ENCODE measurements at places on chromosomes 3 and 15.

GRCh38 chr15:46251903-46252302 lies 617.1 kb downstream of the SQOR start:
- DNase-seq: no peak

GRCh38 chr3:9352917-9353752 lies 9.7 kb upstream of the THUMPD3 start:
- peak; percentile 41 for DNase-seq

DNA sequence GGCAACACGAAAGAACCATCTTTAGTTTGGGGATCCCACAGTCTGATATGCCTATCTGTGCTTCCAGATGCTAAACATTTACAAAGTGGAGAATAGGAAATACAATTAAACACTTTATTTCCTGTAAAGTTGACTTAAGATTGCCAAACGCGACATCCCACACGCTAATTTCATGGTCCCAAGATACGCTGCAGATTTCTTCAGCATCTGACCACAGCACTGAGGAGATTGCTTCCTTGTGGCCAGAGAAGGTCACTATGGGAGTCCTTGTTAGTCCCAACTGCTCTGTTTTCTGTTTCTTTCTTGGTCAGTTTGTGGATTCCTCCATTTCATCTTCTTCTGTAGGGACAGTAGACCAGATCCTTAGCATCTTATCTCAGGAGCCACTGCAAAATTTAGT lies 43.3 kb downstream of the ASB7 start:
- DNase-seq: no peak

GRCh38 chr15:44603126-44603525 lies 60.3 kb downstream of the SPG11 start:
- no peak for DNase-seq

DNA sequence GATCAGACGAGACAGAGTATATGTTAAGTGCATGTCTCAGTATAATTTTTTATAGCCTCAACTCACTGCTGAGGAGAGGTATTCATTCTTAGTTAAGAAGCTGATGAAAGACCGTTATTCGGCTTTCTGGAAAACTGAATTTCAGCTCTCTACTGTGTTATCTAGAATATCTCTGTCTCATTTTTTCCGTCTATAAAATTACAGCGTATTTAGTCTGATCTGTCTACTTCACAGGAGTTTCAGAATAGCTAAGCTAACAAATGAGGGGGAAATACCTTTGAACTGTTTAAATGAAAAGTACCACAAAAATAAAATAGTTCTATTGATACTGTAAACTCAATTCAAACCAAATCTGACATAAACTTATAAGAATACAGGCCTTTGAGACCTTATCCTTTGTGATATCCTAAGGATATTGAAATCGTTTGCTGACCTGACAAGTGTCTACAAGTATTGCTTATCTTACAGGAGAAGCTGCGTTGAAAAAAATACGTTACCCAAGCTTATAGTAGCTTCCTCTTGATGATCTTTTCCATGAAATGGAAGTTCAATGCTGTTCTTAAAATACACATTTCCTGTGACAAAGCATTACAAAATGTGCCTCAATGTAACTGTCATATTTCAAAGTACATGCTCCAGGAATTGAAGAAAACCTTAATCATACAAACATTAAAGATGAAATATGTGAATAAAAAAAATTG lies 104.6 kb downstream of the IL1RAP start:
- DNase-seq: no peak

DNA sequence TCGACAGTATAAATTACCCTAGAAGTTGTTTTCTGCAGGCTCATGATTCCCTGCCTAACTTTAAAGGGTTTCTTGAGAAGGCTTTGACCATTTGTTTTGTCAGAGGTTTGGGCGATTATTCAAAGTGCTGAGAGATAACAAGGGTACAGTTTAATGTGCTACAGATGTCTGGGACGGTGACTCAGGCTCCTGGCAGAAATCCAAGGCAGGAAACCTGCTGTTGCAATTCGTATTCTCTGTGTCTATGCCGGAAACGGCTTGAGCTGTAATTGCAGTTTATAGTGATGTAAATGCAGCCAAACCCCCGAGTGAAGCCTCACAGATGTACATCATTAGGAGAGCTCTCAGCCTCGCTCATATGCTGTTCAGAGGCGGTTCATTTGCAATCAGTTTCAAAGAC lies 65.6 kb downstream of the SYNPR start:
- peak; percentile 83 for DNase-seq

DNA sequence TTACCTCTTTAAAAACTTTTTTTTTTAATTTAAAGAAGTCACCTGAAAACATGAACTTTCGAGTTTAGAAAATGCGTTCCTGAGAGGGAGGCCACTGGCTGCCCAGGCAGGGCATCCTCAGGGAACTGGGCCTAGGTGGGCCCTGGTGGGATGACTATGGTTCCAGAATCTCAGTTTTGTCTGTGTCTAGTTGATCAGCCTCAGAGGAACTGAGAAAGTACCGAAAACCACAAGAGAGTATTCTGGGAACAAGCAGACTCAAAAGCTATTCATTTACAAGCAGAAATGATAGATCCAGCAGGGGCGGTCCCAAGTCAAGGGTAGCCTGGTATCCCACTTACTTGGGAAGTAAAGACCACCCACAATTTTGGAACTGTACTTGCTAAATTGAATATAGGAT lies 10.5 kb downstream of the WWTR1 start:
- DNase-seq: no peak

- DNase-seq: no peak
Measured at GRCh38 chr3:103134023-103134724, 699.4 kb downstream of the ZPLD1 start.

DNA sequence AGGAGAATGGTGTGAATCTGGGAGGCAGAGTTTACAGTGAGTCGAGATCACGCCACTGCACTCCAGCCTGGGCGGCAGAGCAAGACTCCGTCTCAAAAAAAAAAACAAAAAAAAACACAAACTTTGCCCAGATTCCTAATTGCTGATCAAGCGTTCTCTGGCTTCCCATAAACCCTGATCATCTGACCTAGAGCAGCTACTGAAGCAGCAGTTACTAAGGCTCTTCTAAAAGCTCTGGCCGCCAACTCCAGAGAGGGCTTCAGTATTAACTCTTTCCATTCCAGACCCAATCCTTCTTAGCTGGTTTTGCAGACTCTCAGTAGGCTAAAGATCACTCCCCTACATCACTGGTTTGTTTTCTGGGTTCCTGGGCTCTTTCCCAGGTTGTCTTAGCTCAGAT lies 201.6 kb downstream of the IGSF11 start:
- no peak for DNase-seq
